Natural killer cell (primary cell): ENCODE measurements at places on chromosomes 2 and 18. TPM values are rescaled to one million over a fixed set of nuclear protein-coding genes. Genes with fewer than 3 reads are reported as not detected.

DNA sequence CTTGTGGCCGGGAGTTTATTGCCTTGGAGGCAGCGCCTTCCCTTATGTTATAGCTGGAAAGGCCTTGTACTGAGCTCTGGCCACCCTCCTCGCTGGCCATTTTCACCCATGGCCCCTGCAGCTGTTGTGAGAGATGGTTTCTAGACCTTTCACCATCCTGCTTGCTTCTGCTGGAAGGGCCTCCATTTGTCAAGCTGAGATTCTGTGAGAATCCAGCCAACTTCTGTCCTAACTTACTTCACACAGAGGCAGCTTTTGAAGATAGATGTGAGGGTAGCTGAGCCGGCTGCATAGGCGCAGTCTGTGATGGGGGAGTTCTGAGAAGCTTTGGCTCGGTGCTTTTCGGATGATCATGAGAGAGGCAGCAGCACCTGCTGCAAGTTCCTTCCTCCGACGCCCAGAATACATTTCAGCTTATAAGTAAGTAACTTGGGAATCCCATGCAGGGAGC, 8.7 kb downstream of the CTIF start:
- H3K27me3 ChIP-seq, result no peaks in the 10 kb centered on the region
- no peak overlapping the region for H3K4me3 ChIP-seq
- H3K4me1 ChIP-seq, result no peaks in the 10 kb centered on the region
- H3K36me3 ChIP-seq, result no peaks in the 10 kb centered on the region
- H3K27ac ChIP-seq, result no peak overlapping the region

DNA sequence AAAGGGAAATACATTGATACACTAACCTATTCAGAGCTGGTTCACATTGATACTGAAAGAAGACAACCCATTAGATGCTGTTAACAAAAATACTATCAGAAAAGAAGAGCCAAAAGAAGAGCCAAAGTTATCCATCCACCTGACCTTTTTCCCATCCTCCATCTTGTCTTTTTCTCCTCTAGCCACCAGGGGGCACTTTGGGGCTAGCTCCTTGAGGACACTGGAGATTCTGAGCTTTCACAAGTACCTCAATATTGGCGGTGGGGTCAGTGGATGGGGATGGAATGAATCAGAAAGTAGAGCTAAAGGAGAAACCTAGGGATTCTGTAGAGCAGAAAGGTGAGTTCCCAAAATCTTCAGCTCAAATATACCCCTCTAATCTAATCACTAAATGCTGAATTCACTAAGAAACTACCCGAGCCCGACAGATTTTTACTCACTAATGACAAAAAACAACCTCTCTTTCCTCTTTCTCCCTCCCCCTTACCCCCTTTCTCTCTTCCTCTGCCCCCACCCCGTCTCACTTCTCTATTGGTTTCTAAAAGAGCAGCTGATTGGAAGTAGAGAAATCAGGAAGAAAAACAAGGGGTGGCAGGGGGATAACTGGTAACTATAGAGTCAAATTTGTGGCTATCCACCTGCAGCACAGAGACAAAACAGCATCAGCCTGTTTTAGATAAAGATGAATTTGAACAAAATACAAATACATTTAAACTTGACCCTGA, 203.3 kb downstream of the TCF4 start:
- no peak for DNase-seq
- H3K4me3 ChIP-seq, result no peak overlapping the region
- H3K27me3 ChIP-seq, result no peaks in the 10 kb centered on the region
- peak overlapping the region; percentile 1 for H3K27ac ChIP-seq
- no peaks in the 10 kb centered on the region for H3K36me3 ChIP-seq

The C2orf81 gene
- total RNA-seq, result 1.7 TPM

The NGEF gene
- not detected for total RNA-seq

The MPHOSPH10 gene
- total RNA-seq, result 27.9 TPM

GRCh38 chr18:74944676-74945075, 264.3 kb downstream of the PTGR3 start:
- no peaks in the 10 kb centered on the region for H3K27me3 ChIP-seq
- no peaks in the 10 kb centered on the region for H3K36me3 ChIP-seq
- no peak overlapping the region for H3K27ac ChIP-seq
- peaks cover 2% of the 10 kb centered on the region for H3K4me1 ChIP-seq
- H3K4me3 ChIP-seq, result no peak overlapping the region

GRCh38 chr2:195392446-195393336, 264.3 kb upstream of the SLC39A10 start:
- no peaks in the 10 kb centered on the region for H3K36me3 ChIP-seq
- no peak overlapping the region for H3K4me3 ChIP-seq
- DNase-seq, result no peak
- no peak overlapping the region for H3K27ac ChIP-seq

DNA sequence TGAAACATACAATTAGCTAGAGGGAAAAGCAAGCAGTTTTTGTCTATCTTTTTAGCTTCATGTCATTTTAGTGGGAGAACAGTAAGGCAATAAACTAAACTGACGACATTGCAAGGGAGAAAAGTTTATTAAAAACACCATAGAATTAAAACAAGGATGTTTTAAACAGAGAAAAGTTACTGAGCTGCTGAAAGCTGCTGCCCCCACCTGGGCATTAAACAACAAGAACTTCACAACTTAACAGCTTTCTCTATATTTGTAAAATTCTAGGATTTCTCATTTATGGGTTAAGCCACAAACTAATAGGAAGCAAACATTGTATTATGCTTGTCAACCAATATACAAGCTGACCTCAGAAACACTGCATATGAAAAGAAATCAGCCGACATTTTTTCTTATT, 289.2 kb downstream of the ERBB4 start:
- H3K4me1 ChIP-seq, result no peaks in the 10 kb centered on the region
- H3K27ac ChIP-seq, result no peak overlapping the region
- DNase-seq, result no peak

The CFC1 gene
- not detected for total RNA-seq

DNA sequence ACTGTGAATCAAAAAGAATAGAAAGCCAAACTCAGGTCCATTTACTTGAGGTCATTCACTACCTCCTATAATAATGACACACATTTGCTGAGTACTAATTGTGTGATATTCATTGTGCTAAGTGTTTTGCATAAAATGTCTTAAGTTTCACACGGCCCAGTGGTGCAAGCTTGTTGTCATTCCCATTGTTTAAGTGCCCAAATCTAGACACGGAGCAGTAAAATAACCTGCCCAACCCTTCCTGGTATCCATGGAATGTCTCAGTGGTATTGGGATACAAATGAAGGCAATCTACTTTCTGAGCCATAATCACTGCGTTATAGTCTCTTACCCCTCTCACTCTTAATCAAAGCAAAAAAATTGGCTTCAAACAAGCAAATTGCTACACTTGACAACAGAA, 233.3 kb downstream of the NCKAP5 start:
- H3K27ac ChIP-seq, result no peak overlapping the region
- DNase-seq, result no peak
- H3K4me3 ChIP-seq, result no peak overlapping the region
- no peaks in the 10 kb centered on the region for H3K4me1 ChIP-seq

GRCh38 chr2:141187075-141187439, 943.8 kb downstream of the LRP1B start:
- no peaks in the 10 kb centered on the region for H3K27me3 ChIP-seq
- no peak for DNase-seq
- H3K4me3 ChIP-seq, result no peak overlapping the region
- no peaks in the 10 kb centered on the region for H3K36me3 ChIP-seq

DNA sequence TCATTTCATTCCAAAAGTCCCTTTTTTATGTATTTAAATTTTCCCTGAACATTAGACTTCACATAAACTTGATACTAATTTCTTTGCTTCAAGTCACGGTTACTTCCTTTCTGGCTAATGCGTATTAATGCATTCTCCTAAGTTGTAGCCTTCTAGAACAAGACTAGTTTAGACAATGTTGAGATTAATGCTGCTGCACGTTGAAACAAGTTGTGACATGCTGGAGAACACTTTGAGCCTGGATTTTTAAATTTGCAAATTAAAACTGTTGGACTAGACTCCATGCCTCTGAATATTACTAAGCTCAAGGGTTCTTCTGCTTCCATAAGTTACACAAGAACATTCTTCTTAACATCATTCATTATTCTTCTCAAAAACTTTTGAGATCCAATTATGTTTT, 29.1 kb downstream of the ID2 start:
- DNase-seq, result no peak
- H3K4me3 ChIP-seq, result no peak overlapping the region
- H3K27me3 ChIP-seq, result no peaks in the 10 kb centered on the region
- no peak overlapping the region for H3K27ac ChIP-seq
- no peaks in the 10 kb centered on the region for H3K36me3 ChIP-seq

DNA sequence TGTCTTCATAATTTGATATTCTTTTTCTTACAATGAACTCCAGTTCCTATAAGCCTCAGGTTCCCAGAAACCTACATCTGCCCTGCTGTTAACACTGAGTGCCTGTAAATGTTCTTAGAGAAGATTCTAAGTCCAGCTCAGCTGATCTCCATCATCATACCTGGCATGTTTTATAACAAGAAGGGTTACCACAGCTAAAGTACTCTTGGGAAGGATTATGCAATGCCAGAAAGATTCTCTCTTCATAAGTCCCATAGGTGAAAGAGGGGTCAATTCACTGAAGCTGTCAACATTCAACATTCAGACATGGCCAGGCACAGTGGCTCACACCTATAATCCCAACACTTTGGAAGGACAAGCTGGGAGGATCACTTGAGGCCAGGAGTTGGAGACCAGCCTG, 31.3 kb upstream of the PTPN4 start:
- H3K4me1 ChIP-seq, result no peaks in the 10 kb centered on the region
- DNase-seq, result no peak
- H3K4me3 ChIP-seq, result no peak overlapping the region
- H3K27ac ChIP-seq, result no peak overlapping the region

DNA sequence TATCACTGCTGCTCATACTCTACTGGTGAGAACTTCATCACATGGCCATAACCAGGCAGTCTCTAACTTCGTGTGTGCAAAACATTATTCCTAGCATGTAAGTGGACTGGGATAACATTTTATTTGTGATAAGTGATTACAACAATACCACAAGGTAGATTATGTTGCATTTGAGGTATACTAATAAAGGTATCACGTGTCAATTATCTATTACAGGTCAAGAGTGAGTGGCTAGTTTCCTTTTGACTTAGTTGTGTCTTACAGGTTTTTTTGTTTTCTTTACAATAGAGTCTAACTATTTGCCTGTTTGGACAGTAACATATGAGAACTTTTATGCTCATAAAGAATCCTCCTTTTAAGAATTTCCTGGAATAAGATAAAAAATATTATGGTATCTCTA, 67.2 kb upstream of the DSC1 start:
- no peaks in the 10 kb centered on the region for H3K4me1 ChIP-seq
- DNase-seq, result no peak
- H3K4me3 ChIP-seq, result no peak overlapping the region
- no peak overlapping the region for H3K27ac ChIP-seq
- H3K27me3 ChIP-seq, result no peaks in the 10 kb centered on the region
- no peaks in the 10 kb centered on the region for H3K36me3 ChIP-seq

The MLPH gene
- not detected for total RNA-seq

GRCh38 chr2:104872866-104873688, 19.2 kb downstream of the POU3F3 start:
- H3K27ac ChIP-seq, result no peak overlapping the region
- peaks cover 30% of the 10 kb centered on the region for H3K27me3 ChIP-seq
- no peaks in the 10 kb centered on the region for H3K36me3 ChIP-seq
- DNase-seq, result peak; percentile 28
- peaks cover 14% of the 10 kb centered on the region for H3K4me1 ChIP-seq
